Tibial nerve (tissue), 4 donors: ENCODE measurements at places on chromosomes 2 and 18. TPM values are rescaled to one million over a fixed set of nuclear protein-coding genes. Genes with fewer than 3 reads are reported as not detected.

AFF3 gene
- total RNA-seq = 24.5 TPM

DNA sequence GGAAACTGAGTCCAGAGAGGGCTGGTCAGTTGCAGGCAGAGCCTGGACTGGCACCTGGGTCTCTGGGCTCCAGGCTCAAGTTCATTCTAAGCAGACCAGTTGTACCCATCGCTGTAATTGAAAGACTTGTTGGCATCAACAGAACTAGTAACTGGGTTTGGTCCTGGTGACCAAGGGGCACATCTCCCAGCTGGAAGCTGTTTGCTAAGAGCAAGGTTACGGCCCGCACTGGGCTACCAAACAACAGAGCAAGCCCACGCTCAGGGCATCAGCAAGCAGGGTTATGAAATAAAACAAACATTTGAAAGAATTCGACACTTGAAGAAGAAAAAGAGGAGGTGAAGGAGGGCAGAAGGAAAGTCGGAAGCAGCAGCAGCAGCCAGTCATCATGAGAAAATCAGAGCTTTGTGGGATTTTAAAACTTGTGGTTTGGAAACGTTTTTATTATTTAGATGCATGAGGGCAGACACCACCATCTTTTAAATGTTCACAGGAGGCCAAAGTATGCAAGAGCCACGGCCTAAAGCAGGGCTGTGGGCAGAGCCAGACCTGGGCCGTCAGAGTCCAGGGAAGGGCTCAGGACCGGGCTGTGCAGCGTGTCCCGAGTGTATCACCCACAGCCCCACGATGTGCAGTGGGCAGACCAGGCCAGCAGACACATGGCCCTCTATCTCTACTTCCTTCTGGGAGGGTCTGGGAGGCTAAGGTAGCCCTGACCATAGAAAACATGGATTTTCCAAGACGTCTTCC lies 220.3 kb downstream of the BCL2 start:
- H3K4me3 ChIP-seq = no peak overlapping the region
- H3K27ac ChIP-seq = no peak overlapping the region
- H3K27me3 ChIP-seq = no peaks in the 10 kb centered on the region
- no peaks in the 10 kb centered on the region for H3K36me3 ChIP-seq
- DNase-seq = no peak

GRCh38 chr2:104872866-104873688 lies 19.2 kb downstream of the POU3F3 start:
- peak overlapping the region; percentile 36 for H3K4me3 ChIP-seq
- peaks cover 10% of the 10 kb centered on the region for H3K4me1 ChIP-seq
- no peak for DNase-seq
- H3K27me3 ChIP-seq = peaks cover 78% of the 10 kb centered on the region
- no peak overlapping the region for H3K27ac ChIP-seq

GKN1 gene
- total RNA-seq = not detected

DNA sequence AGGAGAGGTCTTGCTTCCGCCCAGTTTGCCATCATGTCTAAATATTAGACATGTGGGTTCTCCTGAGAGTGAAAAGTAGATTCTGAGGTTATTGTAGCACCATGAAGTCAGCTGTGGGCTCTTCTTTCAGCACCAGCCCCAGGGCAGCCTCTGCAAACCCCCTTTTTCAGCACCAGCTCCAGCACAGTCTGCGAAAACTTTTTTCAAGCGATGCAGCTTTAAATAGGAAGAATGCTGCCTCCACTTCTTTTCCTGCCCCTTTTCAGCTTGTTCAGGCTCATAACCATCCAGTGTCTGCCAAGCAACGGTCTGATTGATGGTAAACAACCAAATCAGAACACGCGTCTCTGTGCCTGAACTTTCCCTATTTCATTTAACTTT lies at the start of gene COL5A2:
TSS of gene COL5A2 (minus strand) at position 192 of the 381 bp plus-strand sequence. CDS start at position 35, 157 bp downstream.
- no peaks in the 10 kb centered on the region for H3K4me1 ChIP-seq
- peak within 1 kb of the TSS; percentile 50 for H3K27ac ChIP-seq
- H3K4me3 ChIP-seq = peak within 1 kb of the TSS; percentile 43
- peak; percentile 23 for DNase-seq
- no peaks in the 10 kb centered on the region for H3K36me3 ChIP-seq
- H3K27me3 ChIP-seq = no peaks in the 10 kb centered on the region

CTAGE1 gene
- not detected for total RNA-seq

ZNF804A gene
- total RNA-seq = not detected

GALNT1 gene
- total RNA-seq = 24.3 TPM

VWA3B gene
- total RNA-seq = 0.30 TPM

ICA1L gene
- total RNA-seq = 39.6 TPM

PUS10 gene
- 14.2 TPM for total RNA-seq

DNA sequence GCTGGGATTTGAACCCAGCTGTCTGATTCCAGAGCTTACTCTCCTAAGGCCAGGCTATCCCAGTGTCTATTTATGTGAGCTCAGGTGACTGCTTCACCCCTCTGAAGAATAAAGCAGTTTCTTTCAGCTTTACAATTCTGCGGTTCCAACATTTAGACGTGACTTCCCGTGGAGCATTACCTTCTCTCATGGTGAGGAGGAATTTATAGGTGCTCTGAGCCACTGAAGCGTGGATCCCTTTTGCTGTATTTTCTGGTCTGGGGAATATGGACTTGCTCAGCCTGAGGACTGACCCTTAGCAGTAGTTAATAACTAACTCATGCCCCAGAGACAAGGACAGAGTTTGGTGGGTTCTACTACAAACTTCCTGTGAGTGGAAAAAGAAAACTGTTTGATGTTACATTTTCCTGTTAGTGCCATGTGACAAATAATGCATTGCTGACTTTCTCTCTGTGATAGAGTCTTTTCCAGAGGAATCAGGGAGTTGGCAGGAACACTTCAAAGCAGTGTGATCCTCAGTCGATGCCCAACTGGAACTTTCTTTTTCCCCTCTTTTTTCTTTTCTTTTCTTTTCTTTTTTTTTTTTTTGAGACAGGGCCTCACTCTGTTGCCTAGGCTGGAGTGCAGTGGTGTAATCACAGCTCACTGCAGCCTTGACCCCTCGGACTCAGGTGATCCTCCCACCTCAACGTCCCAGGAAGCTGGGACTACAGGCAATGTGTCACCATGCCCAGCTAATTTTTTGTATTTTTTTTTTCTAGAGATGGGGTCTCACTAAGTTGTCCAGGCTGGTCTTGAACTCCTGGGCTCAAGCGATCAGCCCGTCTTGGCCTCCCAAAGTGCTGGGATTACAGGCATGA lies 21.9 kb downstream of the CASP10 start:
- H3K4me3 ChIP-seq = no peak overlapping the region
- no peaks in the 10 kb centered on the region for H3K36me3 ChIP-seq
- H3K4me1 ChIP-seq = no peaks in the 10 kb centered on the region
- no peak for DNase-seq
- H3K27ac ChIP-seq = no peak overlapping the region

KANSL1L gene
- 107 TPM for total RNA-seq

ARHGAP15 gene
- total RNA-seq = 45.0 TPM

DNA sequence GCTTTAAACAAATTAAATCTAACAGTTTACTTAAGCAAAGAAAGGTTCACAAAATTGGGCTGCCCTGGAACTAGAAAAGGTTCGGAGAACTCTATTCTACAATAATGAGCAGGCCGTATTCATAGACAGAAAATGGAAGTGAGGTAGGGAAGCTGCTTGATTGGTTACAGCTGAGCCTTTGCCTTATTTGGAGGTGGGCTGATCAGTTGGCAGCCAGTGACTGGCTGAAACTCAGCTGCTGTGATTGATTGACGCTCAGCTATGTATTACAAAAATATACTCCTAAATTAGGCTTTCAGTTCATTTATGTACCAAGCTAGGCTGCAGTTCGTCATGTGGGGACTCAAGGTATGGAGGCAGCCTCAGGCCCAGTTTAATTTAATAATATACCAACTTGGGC lies 42.3 kb upstream of the TTR start:
- no peaks in the 10 kb centered on the region for H3K36me3 ChIP-seq
- H3K27me3 ChIP-seq = no peaks in the 10 kb centered on the region
- no peak overlapping the region for H3K4me3 ChIP-seq
- DNase-seq = no peak
- no peak overlapping the region for H3K27ac ChIP-seq
- no peaks in the 10 kb centered on the region for H3K4me1 ChIP-seq

DNA sequence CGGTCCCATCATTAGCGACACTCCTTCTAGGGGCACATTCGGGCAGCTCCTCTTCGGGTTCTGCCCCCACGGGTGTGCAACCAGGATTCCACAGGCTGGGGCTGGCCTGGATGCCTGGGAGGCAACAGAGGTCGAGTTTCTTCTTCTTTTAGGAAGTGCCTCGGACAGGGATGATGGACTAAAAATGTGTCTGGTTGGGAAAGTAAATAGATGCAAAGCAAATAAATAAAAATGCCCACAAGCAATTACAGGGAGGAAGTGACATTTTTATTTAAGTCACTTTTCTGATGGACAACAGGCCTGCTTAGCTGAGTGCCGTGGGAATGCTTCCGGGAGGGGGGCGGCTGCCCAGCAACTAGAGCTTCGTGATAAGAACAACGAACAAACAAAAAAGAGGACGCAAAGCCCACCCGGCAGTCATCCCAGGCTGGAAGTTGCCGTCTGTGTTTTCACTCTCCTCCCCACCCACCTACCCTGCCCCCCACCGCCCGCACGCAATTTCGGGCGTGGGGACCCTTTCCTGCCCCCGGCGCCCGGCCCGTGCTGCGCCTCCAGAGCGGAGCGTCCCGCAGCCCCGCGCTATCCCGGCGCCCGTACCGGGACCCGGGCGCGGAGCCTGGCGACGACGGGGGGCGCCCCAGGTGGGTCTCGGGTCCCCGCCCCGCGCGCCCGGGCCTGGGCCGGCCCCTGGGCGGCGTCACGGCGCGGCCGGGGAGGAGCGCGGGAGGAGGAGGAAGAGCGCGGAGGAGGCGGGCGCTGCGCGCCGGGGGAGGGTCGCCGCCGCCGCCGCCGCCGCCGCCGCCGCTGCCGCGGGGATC lies 412 bp upstream of the NCK2 start:
- DNase-seq = no peak
- peak overlapping the region; percentile 84 for H3K27ac ChIP-seq
- peaks cover 12% of the 10 kb centered on the region for H3K4me1 ChIP-seq
- no peaks in the 10 kb centered on the region for H3K36me3 ChIP-seq
- H3K4me3 ChIP-seq = peak overlapping the region; percentile 84

- H3K27ac ChIP-seq = no peak overlapping the region
- H3K4me3 ChIP-seq = no peak overlapping the region
- H3K27me3 ChIP-seq = no peaks in the 10 kb centered on the region
- no peaks in the 10 kb centered on the region for H3K4me1 ChIP-seq
- DNase-seq = no peak
Measured at GRCh38 chr2:10901160-10901939, 10.4 kb upstream of the KCNF1 start.

GRCh38 chr2:105815401-105815800 lies 70.7 kb downstream of the NCK2 start:
- H3K4me3 ChIP-seq = no peak overlapping the region
- no peak overlapping the region for H3K27ac ChIP-seq
- peaks cover 14% of the 10 kb centered on the region for H3K36me3 ChIP-seq
- DNase-seq = no peak
- no peaks in the 10 kb centered on the region for H3K4me1 ChIP-seq

KCNS3 gene
- 12.2 TPM for total RNA-seq
